ENCODE measurements at places on chromosomes 1 and 21.

- no peak for DNase-seq
These were observed 26.6 kb downstream of the RPS6KA1 start for GRCh38 chr1:26556111-26556510.

GRCh38 chr1:67573311-67573872 lies 111.6 kb upstream of the GADD45A start:
- no peak for DNase-seq

DNA sequence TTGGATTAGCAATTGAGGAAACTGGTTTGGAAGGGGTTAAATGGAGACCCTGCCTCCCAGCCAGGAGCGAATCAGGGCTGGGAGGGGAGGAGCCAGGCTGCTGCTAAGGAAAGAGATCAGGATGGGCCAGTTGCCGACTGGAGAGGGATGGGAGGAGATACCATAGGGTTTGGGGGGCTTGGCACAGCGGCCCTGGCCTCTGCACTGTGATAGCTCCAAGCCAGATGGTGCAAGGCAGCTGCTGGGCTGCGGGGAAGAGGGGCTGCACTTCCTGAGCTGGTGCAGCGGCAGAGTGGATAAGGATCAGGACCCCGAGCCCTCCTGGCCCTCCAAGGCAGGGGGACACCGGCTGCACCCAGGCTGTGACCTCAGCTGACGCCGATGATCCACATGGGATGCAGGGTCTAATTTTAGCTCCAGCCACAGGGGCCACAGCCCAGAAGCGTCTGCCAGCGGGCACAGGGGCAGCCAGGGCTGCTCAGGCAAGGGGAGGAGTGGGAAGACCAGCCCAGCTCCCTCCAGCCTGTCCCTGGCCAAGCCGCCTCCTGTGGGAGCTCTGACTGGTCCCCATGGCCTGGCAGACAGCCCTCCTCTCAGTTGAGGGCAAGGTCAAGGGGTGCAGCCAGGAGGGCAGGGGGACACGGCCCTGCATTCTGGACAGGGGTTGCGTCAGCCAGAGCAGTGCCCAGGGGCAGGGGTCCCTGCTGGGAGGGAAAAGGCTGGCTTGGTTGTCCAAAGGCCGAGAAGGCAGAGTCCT lies at the start of gene EXTL1:
Gene EXTL1 (plus strand): TSS at position 129 of the 757 bp plus-strand sequence. CDS start 872 bp downstream, outside the sequence.
- no peak for DNase-seq

- no peak for DNase-seq
These were observed 3.2 kb downstream of the IL23R start for GRCh38 chr1:67169496-67169895.

GRCh38 chr1:212867192-212867591 lies 9.1 kb downstream of the FLVCR1 start:
- DNase-seq = no peak

DNA sequence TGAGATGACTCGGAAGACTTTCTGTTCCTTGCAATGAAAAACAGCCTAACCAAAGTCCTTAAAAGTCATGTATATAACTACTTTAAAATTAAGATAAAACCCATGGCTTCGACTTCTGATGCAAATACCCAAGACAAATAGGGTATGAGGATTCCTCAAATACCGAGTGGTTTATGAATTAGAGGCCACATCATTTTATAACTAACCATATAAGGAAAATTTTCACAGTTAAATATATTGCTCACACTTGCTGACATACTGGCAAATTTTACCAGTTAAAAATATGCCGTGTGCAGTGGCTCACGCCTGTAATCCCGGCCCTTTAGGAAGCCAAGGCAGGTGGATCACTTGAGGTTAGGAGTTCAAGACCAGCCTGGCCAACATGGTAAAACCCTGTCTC lies 5.4 kb downstream of the RERE start:
- no peak for DNase-seq

DNA sequence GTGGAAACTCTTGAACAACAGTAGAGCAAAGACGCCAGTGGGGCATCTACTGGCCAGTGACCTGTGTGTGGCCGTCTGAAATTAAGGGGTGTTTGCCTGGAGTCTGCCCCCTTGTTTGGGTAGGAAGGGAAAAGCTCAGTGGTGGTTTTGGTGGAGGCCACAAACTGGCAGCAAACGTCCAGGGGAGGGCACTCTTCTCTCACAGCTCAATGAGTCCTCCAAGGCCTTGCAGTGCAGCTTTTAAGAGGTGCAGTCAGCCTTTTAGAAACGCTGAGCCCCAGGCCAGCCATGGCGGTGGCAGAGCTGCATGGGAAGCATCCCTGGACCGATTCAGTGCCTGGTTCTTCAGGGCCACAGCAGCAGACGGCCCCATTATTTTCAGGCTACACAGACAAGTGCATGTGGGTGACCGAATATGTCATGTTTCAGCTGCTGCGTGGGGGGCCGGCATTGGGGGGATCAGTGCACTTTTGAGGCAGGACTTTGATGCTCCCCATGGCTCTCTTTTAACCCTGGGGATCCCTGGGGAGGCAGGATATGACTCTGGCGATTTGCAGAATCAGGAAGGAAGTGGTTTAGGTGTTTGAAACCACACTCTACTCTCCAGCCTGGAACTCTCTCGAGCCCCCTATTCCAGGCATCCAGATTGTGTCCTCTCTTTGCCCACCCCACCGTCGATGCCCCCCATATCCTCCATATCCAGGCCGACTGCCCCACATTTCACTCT lies 414.0 kb downstream of the PRDM2 start:
- DNase-seq = no peak

GRCh38 chr1:222097588-222097987 lies 355.7 kb upstream of the DUSP10 start:
- DNase-seq = no peak

DNA sequence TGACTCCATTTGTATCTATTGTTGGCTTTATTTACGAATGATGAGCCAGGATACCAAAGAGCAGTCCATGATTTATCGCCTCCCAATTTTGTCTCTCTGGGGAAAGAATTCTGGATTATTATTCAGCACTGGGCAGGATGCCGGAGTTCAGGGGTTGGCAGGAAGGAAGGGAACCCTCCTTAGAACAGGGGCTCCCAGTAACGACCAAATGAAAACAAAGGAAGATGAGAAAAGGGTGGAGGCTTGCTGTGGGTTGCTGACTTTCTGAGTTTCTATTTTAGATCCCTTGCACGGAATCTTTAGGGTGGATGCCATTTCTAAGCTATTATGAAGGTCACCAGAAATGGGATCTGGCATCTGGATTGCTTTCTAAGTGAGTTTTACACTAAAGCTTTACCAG lies 231.2 kb upstream of the LYPLAL1 start:
- DNase-seq = no peak

All from GF-D8 (cell line).